ENCODE measurements at places on chromosomes 1 and 21.

DNA sequence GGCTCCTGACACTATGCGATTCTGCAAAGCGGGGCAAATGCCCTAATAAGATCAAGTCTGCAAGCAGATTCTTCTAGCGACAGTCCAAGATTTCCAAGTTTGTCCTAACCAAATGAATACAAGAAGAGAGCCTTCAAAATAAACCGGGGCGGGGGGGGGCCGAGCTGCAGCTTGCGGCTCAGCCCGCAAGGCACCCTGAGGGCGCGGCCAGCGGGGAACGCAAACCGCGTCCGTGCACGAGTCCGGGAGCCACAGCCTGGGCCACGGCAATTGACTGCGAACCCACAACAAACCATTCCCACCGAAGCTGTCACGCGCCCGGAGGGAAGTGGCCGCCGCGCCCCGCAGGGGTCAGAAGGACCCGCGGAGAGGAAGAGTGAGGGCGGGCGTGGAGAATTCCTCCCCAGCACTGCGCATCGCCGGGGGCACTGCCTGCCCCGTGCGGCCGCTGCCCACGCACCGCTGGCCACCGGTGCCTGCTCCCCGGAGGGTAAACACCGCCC is 687 bp downstream of the TGFBR3 start:
- DNase-seq: peak; percentile 4

- no peak for DNase-seq
Observed at GRCh38 chr1:95699149-95699953, 465.3 kb downstream of the RWDD3 start.

DNA sequence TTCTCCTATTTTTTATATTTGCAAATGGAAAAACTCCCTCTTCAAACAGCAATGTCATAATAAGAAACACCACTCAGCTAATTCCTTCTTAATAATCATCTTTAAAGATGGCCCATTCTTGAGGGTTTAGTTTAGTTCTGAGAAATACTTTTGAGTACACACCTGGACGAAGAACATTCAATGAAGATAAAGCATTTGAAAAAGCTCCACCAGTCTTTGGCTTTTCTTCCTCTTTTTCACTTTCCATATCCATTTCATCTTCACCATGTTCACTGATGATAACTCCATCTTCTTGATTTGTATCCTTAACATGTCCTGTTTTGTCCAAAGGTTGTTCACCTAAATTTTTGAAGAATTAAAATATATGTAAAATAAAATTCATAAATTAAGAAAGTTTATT is 7.4 kb downstream of the PAXBP1 start:
- DNase-seq: no peak

DNA sequence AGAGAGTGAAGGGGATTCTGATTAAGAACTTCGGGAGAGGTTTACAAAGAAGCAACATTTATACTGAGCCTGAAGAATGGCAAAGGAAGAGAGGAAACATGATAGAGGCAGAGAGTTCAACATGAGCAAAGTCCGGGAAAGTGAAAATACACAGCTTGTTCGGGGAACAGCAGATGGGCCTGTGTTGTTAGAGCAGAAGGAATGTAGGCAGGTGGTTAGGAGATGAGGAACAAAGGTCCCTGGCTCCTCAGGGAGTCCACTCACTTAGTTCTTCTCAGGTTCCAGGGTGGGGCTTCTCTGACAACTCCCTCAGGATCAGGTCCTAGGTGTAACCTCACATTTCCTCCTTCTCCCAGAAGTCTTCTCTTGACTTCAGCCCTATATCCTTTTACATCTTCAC is 5.1 kb upstream of the ZNF326 start:
- no peak for DNase-seq

DNA sequence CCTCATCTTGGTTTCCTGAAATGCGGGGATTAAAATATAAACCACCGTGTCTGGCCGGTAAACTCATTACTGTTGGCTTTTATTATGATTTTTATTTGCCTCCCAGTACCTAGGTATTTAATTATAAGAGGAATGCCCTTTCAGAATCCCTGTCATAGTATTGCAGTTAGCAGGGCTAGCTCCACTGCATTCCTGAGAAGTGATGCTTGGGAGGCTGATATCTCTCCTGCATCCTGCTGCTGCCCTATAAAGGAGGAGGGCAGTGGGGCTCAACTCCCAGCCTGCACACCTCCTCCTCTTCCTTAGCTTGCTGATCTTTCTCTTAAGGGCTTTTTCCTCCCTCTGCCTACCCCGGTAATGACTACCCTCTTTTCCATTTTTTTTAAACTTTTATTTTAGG is 19.9 kb upstream of the DISC1 start:
- DNase-seq: no peak

DNA sequence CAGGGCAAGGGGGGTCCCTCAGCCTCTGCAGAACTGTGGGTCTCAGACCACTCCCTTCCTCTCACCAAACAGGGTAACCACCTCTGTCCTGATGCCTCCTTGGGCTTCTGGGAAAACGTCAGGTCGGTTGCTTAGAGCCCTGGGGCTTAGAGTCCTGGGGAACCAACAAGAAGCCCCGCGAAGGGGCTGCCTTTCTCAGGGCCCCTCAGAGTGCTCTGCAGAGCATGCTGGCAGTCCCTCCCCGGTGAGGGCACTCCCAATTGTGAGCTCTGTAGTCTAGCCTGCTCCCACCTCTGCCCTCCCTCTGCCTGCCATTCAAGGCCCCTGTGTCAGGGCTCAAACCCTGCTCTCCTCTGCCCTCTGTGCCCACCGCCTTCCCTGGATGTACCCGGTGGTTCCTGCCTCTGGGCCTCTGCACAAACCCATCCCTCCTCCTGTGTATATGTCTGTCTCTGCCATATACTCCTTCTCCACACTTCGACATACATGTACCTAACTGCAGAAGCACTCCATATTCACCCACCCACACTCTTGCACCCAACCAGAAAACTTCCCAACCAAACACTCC is 92.3 kb downstream of the DMRTB1 start:
- DNase-seq: no peak

- no peak for DNase-seq
Observed at GRCh38 chr1:33119050-33119449, 38.1 kb downstream of the AZIN2 start.

GRCh38 chr21:40489001-40489400 is 358.0 kb downstream of the DSCAM start:
- DNase-seq: no peak

- no peak for DNase-seq
Observed at GRCh38 chr21:37767984-37768383, 148.3 kb downstream of the KCNJ6 start.

DNA sequence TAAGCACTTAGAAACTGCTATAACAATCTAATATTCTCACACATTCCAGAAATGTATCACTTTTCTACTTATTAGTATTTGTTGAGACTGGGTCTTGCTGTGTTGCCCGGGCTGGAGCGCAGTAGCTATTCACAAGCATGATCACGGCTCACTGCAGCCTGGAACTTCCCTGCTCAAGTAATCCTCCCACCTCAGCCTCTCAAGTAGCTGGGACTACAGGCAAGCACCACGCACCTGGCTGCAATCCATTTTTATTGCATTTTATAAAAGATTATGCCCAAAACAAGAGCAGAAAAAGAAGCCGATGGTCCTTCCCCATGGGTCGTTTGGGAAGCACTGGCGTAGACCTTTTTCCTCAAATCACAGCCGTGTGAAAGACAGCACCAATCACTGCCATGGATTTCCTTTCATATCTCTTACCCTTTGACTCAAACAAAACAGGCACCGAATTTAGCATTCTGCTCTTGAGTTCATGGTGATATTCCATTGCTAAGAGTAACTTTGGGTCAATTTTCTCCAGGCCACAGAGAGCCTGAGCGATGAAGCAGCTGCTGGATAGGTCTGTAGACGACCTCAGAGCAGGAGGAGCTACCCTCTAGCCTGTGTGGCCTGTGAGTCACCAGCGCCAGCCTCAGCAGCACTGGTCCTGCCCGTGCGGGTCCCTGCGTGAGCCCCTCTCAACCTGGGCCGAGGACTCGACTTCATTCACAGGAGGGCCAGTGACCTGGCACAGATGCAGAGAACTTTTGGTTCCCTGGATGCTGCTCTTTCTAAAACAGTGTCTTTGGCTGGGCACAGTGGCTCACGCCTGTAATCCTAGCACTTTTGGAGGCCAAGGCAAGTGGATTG is 80.8 kb downstream of the PIK3CD start:
- no peak for DNase-seq

DNA sequence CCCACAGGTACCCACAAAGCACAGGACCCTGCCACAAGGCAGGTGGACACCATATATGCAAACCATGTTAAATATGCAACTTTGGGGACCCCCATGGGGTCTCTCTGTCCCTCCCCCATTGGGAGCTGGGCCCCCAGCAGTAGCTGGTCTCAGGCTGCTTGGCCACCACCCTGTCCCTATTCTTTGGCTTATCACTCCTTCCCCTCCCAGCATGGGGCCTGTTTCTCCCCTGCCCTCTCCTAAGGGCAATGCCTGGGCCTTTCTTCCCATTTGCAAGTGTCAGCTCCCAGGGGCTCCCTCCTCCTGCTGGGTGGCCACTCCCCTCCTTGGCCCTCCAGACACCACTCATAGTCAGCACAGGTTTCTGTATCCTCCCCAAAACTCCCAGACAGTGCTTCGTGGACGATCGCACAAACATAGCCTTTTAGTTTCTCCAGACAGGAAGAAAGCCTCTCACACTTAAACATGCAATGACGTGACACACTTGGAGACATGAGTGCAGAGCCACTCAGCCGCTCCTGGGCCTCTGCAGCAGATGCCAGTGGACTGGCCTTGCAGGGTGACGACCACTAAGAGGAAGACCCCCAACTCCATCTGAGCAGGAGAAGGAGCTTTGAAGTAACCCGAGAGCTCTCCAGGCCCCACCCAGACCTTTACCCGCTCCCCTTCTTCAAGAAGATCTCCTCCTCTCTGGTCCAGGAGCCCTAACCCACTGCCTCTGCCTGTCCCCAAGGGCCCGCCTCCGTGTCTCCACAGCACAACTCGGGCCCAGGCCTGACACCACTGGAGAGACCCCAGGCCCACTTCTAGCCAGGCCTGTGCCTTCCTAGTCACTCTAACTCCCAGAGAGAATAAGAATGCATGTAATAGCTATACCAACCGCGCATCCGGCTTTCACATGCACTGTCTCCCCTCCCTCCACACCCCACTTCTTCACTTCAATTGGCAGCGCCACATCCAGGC is 22.9 kb downstream of the CITED4 start:
- DNase-seq: no peak

GRCh38 chr1:233229288-233229687 is 66.2 kb downstream of the PCNX2 start:
- no peak for DNase-seq

DNA sequence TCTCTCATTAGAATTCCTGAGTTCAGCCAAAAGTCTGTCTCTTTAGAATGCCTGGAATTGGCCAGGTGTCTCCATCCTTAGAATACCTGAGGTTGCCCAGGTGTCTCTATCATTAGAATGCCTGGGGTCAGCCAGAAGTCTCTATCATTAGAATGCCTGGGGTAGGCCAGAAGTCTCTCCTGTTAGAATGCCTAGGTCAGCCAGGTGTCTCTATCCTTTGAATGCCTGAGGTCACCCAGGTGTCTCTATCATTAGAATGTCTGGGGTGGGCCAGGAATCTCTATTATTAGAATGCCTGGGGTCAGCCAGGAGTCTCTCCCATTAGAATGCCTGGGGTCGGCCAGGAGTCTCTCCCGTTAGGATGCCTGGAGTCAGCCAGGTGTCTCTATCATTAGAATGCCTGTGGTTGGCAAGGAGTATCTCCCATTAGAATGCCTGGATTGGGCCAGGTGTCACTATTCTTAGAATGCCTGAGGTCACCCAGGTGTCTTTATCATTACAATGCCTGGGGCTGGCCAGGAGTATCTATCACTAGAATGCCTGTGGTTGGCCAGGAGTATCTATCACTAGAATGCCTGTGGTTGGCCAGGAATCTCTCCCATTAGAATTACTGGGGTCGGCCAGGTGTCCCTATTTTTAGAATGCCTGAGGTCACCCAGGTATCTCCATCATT is 43.0 kb downstream of the RNF187 start:
- DNase-seq: no peak

DNA sequence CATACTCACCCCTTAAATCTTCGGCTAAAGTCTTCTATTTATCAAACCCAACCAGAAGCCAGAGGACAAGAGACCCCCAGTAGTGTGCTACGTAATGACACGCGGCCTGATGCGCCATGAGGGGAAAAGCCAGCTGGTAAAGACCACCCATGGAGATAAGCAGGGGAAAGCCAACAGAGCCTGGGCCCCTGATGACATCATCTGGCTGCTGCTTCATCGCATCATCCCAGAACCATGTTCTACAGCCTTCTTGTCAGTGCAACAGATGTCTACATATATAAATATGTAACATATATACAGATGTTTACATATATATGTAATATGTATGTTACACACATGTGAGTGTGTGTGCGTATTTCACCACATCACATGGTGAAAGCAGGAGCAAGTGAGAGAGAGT is 81.7 kb upstream of the VANGL1 start:
- DNase-seq: no peak

GRCh38 chr1:94646786-94647555 is 105.4 kb upstream of the F3 start:
- DNase-seq: no peak

- no peak for DNase-seq
Observed at GRCh38 chr21:39381009-39381408, 32.1 kb upstream of the HMGN1 start.

DNA sequence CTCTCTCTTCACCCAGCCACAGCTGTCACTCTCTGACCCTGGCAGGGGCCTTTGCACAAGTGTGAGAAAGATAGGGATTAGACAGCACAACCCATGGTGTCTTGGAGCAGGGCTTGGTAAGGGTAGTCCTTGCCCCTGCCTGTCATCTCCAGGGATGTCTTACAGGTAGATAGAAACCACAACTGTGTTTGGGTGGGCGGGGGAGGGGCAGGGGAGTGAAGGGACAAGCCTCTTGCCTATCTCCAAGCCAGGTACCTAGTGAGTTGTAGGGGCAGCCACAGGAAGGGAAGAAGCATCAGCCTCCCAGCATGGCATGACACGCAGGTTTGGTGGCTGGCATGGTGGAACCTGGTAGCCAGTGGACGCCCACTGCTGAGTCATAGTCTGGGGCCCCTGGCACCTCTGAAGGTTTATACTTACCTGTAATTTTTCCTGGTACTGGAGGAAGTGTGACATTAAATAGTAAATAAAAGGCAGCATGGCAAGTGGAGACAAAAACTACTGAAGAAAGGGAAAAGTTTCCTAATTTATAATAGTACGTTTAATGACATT is 97.5 kb downstream of the CLEC20A start:
- no peak for DNase-seq

DNA sequence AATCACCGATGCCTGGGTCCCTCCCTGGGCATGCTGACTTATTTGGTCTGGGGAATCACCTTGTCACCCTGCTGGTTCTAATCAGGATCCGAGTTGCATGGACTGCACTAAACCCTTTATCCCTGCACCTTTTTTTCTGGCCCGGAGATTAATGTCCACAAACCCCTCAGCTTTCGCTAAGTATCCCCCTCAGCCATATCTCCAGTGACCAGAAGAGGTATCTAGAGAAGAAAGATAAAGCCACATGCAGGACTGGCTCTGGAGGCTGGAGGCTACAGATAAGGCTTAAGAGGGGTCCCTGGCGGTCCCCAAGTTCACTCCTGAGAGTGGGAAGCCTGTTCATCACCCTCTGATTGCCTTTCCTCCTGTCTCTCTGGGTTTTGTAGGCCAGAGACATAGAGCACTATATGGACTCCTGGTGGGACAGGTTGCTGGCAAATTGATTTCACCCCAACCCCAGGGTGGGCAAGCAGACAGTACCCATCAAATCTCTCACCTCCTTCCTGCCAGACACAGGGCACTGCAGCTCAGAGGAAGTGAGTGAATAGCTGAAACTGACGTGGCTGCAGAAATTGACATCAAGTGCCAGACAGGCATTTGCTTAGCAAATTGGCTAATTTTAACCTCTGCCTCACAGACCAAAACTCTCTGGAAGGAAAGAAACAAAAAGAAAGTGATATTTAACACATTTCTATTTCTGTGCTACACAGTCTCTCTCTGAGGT is 38.8 kb downstream of the HMGB4 start:
- DNase-seq: no peak
